ENCODE measurements at places on chromosomes 2 and 18. TPM values are rescaled to one million over a fixed set of nuclear protein-coding genes. Genes with fewer than 3 reads are reported as not detected.

GRCh38 chr2:7430869-7431641 is 513.8 kb downstream of the RNF144A start:
- DNase-seq = peak; percentile 89

- no peak for DNase-seq
Measured at GRCh38 chr2:186852508-186852907, 3.5 kb upstream of the ZSWIM2 start.

GRCh38 chr2:20618468-20618885 is 32.4 kb downstream of the HS1BP3 start:
- peak; percentile 77 for DNase-seq

GRCh38 chr2:36516136-36516870 is 81.7 kb downstream of the FEZ2 start:
- DNase-seq = no peak

GRCh38 chr2:20322527-20323300 is 27.9 kb downstream of the PUM2 start:
- DNase-seq = no peak

GRCh38 chr18:354003-354402 is 86.2 kb upstream of the THOC1 start:
- no peak for DNase-seq

DNA sequence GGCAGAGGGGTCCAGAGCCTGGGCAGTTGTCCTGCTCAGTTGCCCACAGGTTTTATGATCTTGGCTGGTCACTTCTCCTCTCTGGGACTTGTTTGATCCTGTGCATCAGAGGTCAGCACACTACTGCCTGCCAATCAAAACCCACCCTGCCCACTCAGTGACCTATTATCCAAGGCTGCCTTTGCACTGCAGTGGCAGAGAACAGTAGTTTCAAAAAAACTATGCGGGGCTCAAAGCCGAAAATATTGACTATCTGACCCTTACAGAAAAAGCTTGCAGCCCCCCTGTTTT is 218.2 kb downstream of the CYP26B1 start:
- no peak for DNase-seq

DNA sequence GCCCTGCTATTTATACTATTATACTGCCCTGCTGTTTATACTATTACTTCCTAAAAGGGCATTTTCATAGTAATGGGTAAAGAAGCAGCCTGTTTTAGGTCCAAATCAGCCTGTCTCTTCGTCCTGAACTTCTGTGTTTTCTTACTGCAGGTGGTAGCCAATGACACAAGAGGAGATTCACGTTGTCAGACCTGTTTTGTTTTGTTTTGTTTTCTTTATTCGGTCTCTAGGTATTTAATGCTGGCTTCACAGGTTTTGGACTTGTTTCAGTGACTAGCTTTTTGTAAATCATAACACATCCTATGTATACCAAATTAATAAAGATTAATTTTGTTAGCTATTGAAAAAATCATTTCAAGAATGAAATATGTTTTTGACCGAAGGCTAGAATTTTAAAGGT is 116.4 kb downstream of the MAP3K20 start:
- DNase-seq = no peak

GRCh38 chr18:79924814-79925731 is 26.4 kb downstream of the SLC66A2 start:
- DNase-seq = peak; percentile 75

DNA sequence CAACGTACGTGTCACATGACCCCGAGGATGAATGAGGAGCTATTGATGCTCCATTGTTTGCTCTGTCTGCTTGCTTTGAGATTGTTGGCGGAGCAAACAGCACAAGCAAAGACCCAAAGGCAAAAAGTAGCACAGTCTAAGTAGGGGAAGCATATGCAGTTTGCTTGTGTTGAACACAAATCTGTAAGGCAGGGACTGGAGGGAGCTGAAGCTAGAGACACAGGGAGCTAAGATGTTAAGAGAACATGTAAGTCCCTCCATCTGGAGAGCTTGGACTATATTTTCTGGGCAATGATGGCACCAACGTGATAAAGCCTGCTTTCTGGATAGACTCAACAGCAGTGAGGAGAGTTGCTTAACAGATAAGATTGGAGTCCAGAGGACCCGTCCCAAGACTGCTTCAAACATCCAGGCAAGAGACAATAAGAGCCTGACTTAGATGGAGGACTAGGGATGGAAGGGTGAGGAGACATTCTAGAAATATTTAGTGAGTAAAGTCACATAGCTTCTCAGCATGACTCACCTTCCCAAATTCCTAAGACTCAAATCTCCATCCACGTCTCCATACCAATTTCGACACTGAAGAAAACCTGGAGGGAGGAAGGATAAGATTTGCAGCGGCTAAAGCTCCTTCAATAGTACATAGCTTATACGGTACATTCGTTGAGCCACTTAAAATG is 88.1 kb upstream of the KLF7 start:
- DNase-seq = no peak

DNA sequence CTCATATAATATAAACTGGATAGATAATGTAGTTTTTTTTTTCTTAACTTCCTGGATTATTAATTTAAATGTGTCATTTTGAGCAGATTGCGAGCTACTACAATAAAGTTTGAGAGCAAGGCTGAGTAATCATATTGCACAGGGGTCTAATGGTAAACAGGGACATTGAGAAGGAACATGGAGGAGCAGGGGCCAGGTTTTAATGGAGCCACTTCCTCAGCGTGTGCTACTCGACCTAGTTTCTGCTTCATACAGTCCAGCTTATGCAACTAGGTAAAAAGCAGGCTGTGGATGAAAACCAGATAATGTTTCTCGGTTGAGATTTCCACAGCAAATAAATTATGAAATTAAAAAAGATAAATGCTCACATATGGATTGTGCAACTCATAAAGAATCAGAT is 1915.7 kb upstream of the CELF4 start:
- no peak for DNase-seq

GRCh38 chr2:228630786-228631185 is 449.3 kb upstream of the SPHKAP start:
- no peak for DNase-seq

DNA sequence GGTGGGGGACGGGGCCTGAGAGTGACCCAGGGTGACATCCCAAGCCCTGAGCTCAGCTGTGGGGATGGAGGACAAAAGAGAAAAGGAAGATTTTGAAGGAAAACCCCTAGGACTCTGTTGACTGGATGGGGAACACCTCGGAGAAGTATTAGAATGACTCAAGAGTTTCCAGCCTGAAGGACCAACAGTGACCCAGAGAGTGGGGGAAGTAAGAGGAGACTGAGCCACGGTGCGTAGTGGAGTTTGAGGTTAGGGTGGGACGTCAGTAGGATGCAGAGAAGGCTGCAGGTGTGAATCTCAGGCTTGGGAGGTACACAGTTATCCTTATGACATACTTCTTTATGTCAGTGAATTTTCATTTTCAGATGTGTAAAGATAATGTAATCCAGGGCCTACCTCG is 119.5 kb downstream of the NCK2 start:
- DNase-seq = no peak

GRCh38 chr2:156339110-156339847 is 6.8 kb upstream of the NR4A2 start:
- no peak for DNase-seq

DNA sequence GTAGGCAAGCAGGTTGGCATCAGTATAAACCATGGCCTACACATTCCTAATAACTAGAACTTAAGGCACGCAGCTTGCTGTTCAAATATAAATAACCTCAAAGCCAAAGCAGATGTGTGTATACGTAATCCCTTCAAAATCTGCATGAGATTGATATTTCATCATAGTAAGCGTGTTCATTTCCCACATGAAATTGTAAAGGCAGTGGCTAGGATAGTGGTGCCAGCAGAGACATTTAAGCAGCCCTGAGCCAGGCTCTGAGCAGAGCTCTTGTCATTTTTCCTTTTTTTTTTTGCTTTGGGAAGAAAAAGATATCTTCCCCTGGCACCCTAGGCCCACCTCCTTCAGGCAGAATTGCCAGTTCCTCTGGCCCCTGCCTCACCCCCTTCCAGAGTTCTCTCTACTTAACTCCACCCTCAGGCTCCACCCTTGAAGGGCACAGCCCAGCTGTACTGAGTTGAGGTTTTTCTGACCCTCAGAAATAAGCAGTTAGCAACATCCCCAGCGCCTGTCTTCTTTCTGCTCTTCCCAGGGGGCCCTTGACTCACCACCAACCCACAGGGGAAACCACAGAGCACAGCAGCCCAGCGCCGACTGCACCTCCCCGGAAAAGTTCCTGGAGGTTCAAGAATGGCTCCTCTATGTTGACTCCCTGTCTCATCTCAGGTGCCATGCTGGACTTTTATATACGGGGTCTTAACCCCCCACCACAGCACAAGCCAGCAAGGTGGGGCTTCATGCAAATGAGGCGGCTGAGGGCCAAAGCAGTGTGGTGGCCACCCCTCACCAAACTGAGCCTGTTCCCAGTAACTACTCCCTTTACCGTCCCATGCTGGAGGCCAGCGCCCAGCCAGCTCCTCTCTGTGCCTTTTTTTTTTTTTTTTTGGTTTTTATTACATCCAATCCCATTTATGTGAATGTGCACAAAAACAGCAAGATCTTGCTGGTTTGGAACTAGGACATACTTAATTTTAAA is 84.7 kb downstream of the EHD3 start:
- DNase-seq = no peak

DNA sequence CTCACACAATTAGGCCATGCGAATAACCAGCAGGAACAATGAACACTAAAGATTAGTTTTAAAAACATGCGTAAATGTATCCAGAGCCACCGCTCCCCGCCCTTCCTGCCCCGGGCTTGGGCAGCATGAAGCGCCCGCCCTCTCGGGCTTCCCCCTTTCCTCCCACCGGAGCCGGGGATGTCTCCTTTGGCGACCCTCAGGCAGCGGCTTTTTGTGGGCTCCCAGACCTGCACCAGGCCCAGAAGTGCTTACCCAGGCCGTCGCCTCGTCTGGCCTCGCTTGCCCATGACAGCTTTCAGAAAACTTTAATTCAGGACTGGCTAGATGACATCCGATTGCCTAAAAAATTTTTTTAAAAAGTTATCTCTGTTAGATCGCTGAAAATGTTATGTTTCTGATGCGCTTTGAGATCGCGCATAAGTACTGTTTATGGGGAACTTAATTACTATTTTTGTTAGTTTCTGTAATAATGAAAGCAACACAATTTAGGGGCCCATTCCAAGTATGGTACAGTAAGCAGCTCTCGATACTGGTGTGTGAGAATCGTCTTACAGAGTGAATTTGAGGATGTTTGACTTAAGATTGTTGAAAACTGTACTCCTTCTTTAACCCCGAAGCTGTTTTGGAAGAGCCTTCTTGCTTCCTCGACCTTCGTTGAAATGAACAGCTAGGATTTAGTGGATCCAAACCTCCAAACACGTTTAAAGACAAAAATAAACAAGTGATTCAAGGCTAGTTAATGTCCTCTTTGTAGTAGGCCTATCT is 1.1 kb downstream of the MAP3K20 start:
- DNase-seq = no peak

DNA sequence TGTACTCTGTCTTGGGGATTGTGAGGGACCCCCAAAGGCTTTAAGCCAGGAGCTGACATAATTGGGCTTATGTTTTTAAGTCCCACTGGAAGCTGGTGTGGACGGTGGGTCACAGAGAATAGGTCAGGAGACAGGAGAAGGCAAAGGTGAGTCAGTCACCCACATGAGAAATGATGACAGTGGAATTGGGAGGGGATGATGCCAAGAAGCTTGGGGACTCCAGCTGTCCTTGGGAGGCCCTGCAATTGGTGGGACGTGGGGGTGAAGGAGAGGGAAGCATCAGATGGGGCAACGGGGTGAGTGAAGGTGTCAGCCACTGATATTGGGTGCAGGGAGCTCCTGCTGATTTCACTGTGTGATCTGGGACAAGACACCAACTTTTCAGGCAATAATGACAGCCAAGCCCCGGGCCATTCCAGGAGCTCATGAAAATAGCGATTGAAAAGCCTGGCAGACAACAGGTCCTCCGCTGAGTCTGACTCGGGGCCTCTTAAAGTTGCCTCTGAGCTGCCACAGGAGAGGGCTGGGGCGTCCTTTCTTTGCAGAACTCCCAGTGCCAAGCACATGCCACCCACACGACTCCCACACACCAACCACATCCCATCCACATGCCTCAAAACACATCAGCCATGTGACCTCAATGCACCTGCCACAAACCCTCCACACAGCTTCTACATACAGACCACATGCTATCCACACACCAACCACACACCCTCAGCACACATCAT is 13.4 kb downstream of the TNS1 start:
- DNase-seq = peak; percentile 39

DNA sequence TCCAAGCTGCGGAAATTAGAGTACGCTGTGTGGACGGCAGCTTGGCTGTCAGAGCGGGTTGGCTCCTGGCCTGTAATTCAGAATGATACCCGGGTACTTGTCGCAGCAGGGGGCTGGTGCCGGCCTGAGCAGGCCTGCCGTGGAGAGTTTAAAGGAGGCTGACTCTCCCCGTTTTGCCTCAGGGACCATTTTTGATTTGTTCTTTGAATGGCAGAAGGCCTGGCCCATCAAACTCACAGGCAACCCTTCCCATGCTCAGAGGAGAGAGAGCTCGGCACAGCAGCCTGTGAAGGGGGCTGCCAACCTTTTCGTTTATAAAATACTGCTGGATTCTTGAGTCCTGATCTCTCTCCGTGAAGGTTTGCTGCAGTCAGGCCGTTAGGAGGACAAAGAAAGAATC is 151.3 kb downstream of the KLHL29 start:
- DNase-seq = no peak

DNA sequence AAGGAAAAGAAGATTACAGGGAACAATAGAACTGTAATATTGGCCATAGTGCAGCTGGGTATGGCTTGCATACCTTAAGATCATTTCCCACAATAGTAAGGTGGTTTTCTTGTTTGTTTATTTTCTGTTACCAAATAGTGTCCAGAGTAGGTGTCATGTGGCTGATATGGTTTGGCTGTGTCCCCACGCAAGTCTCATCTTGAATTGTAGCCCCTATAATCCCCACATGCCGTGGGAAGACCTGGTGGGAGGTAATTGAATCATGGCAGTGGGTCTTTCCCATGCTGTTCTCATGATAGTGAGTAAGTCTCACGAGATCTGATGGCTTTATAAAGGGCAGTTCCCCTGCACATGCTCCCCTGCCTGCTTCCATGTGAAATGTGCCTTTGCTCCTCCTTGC is 190.1 kb downstream of the ICOS start:
- DNase-seq = no peak

GRCh38 chr2:96929245-96929925 is 57.0 kb downstream of the FAM178B start:
- DNase-seq = no peak

GRCh38 chr2:139214801-139215200 is 434.6 kb upstream of the NXPH2 start:
- DNase-seq = no peak

Gene UGT1A3
- total RNA-seq = not detected

Gene IGFBP2
- total RNA-seq = 785 TPM

Gene DNER
- 1.00 TPM for total RNA-seq

Gene ANKRD30B
- not detected for total RNA-seq

Gene CD302
- total RNA-seq = 10.8 TPM

Gene ALPI
- not detected for total RNA-seq

Gene KCMF1
- 88.8 TPM for total RNA-seq

Gene EFEMP1
- 48.5 TPM for total RNA-seq

Gene STEAP3
- 10.7 TPM for total RNA-seq

Gene RAB31
- total RNA-seq = 32.2 TPM

Gene RGPD3
- total RNA-seq = 0.08 TPM

Gene LRRTM4
- total RNA-seq = 1.3 TPM

Gene IHH
- total RNA-seq = not detected

Gene SMYD1
- 295 TPM for total RNA-seq

Gene UCN
- total RNA-seq = 2.1 TPM
